ENCODE measurements at places on chromosomes 2 and 18.

DNA sequence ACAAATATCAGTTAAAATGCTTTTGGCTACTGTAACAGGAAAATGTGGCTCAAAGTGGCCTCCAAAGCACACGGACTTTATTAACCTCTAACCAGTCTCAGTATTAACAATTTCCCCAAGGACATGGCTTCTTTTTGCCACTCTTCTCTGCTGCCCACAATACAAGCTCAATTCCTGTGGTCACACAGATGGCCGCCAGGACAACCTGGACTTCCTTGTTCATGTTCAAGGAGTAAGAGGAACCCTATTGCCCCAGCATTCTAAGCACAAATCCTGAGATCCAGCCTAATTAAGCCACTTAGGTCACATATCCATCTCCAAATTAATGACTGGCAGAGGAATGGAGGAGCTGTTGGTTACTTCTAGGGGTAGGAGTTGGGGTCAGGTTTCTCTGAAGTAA lies 38.2 kb downstream of the AOX1 start:
- DNase-seq: no peak

DNA sequence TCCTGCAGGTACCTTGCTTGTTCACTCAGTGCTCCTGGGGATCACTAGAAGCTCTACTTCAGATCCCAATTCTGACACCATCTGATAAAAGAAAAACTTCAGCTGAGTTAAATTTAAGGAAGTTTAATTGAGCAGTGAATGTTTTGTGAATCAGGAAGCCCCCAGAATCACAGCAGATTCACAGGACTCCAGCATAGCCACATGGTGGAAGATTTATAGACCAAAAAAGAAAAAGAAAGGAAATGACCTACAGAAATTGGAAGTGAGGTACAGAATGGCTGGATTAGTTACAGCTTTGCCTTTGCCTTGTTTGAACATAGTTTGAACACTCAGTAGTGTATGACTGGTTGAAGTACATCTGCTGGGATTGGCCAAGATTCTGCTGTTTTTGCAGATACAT lies 182.7 kb upstream of the SCN7A start:
- DNase-seq: no peak

- DNase-seq: no peak
Measured at GRCh38 chr18:57748770-57749603, 54.1 kb downstream of the ATP8B1 start.

- DNase-seq: no peak
Measured at GRCh38 chr2:126722081-126722480, 66.1 kb downstream of the GYPC start.

DNA sequence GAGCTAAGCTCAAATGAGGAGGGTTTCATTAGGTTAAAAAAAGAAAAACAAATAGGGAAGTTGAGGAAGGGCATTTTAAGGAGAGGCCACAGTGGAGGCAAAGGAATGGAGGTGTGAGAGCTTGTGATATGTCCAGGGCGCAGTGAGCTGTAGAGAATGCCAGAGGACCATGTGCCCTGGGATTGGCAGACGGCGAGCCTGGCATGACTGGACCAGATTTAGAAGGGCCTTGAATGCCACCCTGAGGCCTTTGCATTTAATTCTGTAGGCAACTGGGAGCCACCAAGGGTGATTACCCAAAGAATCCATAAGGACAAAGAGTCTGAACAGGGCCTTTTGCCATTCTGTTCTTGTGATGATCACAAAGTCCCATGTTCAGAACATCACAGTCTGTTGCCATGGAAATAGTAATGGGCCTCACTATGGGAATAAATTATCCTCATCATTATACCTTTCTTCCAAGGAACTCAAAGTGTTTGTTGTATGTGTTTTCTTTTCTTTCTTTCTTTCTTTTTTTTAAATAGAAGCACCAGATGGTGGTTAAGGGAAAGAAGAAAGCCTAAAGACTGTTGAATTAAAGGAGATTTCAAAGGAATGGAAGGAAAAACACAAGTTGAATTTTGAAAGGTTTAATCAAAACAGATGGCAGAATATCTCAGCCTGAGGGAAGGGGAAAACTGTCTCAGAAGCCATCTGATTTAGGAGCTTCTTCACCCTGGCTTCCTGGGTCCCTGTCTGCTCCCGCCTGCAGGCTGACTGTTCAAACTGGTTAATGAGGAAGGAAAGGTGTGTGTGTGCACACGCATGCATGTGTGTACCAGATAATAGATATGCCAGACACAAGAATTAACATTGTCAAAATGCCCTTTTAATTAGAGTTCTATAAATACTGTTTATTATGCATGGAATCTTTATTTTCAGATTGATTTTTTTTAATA lies 31.6 kb upstream of the NCOA1 start:
- no peak for DNase-seq

DNA sequence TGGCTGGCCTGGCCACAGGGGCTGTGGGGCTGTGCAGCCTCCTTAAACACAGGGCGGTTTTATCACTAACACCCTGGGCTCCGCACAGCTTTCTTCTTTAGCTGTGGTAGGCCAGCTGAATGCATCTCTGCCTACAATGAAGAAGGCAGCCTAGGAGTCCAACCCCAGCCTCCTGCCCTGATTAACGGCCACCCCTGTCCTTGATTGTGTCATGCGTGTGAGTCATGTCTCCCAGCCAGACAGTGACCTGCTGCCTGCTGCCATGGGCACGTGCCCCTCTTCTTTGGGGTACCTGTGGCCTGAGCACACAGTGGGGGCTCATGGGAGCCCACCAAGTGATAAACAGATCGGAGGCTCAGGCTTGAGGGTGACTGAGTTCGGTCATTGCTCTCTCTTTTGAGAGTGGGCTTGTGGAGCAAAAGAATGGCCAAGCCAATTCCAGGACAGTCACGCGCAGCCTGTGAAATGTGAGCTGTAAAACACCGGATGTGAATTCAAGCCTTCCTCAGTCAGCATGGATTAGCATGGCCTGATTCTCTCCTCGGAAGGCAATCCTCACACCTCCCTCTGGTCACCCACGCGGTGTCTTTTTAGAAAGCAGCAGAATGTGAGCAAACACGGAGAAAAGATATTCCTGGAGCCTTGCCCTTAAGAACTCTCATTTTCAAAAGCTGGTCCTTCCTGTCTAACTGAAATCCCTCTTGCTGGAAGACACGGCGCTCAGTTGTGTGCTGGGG lies 144.1 kb downstream of the CELF4 start:
- DNase-seq: no peak

DNA sequence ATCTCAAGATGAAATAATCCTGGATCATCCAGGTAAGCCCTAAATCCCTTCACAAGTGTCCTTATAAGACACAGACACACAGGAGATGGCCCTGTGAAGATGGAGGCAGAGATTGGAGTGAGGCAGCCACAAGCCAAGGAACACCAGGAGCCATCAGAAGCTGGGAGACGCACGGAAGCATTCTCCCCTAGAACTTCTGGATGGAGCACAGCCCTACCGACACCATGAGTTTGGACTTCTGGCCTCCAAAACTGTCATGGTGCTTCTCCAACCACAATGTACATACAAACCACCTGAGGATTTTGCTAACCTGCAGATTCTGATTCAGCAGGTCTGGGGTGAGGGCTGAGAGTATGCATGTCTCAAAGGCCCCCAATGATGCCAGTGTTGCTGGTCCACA lies 42.5 kb downstream of the ADD2 start:
- no peak for DNase-seq

- peak; percentile 77 for DNase-seq
Measured at GRCh38 chr2:162153608-162154224, 1.7 kb upstream of the GCG start.

GRCh38 chr2:235977445-235977844 lies 190.7 kb downstream of the GBX2 start:
- DNase-seq: no peak

DNA sequence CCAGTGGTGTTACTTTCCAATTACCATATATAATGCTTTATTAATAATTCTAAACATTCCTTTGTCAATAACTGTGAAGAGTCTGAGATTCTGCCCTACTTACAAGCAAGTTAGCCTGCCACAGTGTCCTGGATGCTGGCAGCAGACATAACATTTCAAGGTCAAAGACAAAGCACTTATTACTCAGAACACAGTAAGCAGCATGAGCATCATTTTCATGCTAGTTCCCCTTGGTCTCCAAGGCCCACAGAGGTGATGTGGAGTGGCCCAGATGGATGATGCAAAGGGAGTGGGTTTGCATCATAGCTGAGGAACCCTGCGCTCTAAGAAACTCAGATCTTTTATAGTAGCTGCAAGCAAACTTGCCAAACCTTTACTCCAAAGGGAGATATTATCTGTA lies 349.7 kb downstream of the ZEB2 start:
- no peak for DNase-seq

DNA sequence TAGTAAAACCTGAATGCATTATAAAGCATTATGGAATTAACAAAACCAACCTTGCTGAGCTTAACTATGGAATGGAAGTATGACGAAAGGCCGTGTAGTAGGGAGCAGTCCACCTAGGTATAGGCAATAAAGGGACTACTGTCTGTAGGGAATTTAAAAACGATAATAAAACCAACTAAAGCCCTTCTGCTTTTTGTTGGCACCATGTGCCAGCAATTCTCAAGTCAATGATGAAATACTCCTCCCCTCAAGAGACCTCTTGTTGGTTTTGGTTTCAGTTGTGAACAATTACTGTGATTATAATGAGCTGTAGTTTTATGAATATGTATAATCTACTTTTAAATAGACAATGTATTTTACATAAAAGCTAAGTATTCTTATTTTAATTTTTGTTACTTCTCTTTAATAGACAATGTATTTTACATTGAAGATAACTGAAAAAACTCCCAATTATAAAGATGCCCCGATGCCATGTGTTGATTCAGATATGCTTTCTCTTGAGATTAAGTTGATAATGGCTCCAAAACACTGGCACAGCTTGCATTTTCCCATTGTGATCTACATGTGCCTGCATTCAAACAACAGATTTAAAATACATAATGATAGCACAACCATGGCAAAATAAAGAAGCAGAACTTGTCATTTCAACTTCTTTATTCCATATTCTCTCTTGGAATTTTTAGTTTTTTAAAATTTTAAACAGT lies 55.5 kb upstream of the ZDBF2 start:
- no peak for DNase-seq

DNA sequence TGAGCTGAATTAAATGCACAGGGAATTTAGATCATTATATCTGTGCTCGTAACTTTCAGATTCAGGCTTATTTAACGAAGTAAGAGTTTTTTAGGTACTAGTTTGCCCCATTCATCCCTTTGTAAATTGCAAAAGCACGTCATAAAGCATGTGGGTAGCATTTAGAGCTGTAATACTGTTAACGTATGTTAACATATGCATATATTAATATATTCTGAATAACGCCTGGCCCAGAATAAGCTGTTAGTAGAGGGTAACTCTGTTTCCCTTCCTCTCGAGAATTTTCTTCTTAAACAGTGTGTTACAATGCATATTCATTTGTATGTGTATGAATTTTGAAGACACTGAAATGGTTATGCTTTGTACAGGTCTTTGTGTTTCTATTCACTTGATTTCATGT lies 30.5 kb downstream of the KDM3A start:
- DNase-seq: no peak

- peak; percentile 18 for DNase-seq
Measured at GRCh38 chr2:72340665-72341064, 193.0 kb upstream of the CYP26B1 start.

GRCh38 chr18:69401972-69402532 lies 1.4 kb downstream of the DOK6 start:
- DNase-seq: peak; percentile 14

GRCh38 chr2:190683802-190684201 lies 34.9 kb downstream of the NAB1 start:
- DNase-seq: no peak

DNA sequence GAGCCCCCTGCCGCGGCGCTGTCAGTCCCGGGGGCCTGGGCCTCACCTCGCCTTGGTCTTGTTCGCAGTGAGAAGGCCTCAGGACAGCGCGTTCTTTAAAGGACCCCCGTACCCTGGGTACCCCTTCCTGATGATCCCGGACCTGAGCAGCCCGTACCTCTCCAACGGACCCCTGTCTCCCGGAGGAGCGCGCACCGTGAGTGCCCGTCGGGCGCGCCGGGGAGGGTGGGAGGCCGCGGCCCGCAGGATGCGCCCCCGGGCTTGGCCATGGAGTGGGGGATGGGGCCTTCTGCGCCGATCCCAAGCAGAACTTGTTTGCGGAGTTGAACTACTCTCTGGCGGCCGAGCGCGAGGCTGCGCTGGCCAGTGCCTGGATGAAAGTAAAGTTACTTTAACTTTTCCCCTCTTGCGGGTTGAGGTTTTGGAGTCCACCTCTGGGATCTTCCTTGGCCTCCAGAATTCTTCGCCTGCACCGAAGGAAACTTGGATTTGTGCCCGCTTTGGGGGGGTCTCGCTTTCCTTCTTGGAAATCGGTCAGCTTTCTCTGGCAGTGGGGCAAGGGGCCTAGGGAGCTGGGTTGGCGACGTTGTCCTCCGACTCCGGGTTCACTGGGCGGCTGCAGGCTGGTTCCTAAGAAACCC lies 1.2 kb downstream of the TCF7L1 start:
- peak; percentile 65 for DNase-seq

DNA sequence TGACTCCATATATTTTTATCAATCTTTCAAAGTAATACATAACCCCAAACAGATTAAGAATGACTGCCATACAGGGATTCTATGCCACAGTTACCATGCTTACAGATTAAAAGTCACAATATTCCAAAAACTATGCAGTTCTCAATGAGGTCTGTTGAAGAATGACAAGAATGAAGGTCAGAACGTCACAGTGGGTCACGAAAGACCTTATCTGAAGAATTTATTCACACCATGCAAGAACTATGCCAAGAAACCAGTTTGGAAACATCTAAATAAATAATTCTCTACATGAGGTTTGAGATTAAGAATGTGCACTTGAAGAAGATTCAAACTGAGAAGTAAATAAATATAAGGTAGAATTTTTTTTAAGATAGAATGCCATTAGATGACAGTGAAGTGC lies 253.3 kb downstream of the EXOC6B start:
- DNase-seq: no peak

DNA sequence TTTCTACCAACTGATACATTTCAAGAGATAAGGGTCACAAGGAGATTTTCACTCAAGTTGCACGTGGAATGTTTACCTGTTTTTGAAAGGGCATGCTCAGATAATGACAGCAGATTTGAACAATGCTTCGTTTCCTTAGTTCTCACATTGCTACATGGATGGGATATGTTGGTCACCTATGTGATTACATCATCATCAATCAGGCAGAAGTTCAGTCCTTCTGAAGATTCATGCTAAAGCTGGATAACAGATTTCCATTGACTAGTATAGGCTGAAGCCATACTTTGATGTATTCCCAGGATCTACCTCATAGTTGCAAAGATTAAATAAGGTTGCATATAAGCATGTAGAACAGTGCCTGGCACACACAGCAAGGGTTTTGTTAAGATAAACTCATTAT lies 19.7 kb downstream of the TCF7L1 start:
- DNase-seq: no peak

DNA sequence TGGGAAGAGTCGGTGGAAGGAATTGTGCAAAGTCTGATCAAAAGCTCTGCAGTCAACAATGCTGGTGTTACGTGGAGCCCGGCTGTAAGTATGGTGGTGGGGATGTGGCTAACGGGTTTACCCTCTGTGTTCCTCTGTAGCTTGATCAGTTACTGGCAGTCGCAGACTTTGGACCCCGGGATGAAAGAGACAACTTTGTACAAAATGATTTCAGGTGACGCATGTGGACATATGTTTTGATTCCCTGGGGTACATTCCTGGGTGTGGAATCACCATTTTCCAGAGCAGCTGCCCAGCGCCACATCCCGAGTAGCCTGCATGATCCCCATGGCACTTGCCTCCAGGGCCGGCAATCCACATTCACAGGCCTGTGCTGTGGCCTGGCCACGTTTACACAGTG lies 9.8 kb downstream of the RBFA start:
- DNase-seq: no peak

- no peak for DNase-seq
Measured at GRCh38 chr2:38075507-38076151, at the start of gene CYP1B1. CYP1B1 (minus strand) TSS chr2:38076151; CDS start chr2:38075388, 763 bp downstream.

- DNase-seq: no peak
Measured at GRCh38 chr18:4888251-4889040, 308.6 kb downstream of the AKAIN1 start.
